ENCODE measurements at places on chromosomes 6 and 20.

- DNase-seq = no peak
Observed at GRCh38 chr20:5448449-5449118, 131.8 kb upstream of the PROKR2 start.

GRCh38 chr6:17167327-17167979, 65.6 kb downstream of the STMND1 start:
- no peak for DNase-seq

- DNase-seq = no peak
Observed at GRCh38 chr6:1054653-1055014, 257.3 kb upstream of the FOXQ1 start.

DNA sequence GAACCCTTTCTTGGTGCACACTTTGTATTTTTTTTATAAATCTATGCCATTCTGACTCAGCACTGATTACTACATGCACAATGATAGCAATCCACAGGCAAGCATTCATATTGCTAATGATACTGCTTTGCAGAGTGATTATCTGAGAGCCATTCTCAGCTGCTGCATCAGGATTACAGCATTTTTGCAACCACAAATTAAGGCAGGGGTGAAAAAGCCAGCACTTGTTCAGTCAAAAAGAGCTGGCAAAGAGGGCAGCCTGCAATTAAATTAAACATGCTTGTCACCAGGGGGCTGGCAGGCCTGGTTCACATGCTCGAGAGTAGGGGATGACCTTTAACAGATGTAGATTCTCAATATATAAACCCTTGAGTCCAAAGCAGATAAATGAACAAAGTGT, 40.7 kb upstream of the SLC17A4 start:
- DNase-seq = no peak

DNA sequence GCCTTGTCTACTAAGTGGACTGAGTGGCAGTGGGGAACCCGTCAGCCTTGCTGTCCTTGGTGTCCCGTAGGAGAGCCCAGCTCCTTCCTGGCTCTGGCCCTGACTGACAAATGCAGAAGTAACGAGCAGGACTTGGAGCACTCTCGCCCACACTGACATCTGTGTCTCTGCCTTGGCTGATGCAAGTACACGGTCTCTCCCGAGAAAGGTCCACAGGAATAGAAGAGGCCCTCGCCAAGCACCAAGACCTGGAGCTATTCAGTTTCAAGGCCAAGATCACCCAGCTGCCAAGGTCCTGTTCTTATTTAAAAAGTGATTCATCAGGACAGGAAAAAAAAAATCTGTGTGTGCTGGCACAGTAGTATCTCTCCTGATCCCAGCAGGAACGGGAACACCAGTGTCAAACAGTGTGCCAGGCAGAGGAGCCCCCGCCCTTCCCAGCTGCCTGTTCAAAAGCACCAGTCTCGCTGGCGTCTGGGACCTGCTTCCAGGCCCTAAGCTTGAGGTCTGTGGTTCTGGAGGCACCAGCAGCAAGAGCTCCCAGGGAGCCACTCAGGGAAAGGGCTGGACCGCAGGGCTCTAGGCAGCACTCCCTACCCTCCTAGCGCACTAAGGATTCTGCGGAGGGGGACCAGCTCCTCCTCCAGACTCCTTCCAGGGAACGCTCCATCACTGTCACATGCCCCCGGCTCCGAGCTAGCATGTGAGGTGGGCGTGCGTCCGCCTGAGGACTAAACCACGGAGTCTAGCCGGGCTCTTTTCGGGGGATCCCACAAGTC, 376.9 kb downstream of the RNGTT start:
- no peak for DNase-seq

DNA sequence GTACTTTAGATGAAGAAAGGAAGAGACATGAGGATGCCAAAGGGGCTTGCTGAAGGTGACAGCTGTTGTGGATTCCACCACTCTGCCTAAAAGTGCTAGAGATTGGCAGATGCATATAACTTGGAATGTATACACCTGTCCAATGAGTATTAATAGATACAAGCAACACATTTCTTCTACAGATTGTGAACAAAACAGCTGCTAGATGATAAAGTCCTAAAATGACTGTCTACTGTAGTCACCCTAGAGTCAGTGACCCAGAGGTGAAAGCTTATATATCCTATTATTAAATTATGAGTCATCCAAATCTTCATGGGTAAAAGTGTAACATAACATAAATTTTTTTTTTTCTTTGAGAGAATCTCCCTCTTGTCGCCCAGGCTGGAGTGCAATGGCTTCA, 5.2 kb downstream of the RNF217 start:
- no peak for DNase-seq

GRCh38 chr6:33717934-33718455, 6.5 kb upstream of the UQCC2 start:
- DNase-seq = no peak

Measured in AG09319 (cell line).